GM12892 (cell line): ENCODE measurements at places on chromosomes 16 and 17.

DNA sequence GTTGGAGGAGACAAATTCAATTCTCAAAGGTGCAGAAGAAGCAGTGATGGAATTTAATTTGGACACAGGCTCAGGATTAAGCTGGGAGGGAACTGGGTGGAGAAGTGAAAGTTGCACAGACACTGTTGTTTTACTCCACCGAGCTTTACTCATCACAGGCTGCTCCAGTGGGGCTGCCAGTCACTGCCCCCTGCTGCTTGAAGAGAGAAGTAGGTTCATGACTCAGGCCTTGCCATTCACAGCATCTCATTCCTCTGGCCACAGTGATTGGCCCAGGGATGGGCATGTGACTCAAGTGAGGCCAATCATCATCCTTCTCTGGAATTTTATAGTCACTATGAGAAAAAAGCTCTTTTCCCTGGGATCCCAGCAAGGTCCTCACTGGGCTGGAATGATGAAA is 11.8 kb downstream of the GNAO1 start:
- no peak for DNase-seq

GRCh38 chr17:68356520-68356919 is 65.2 kb downstream of the ARSG start:
- no peak for DNase-seq

GRCh38 chr17:57432507-57433277 is 176.4 kb downstream of the MSI2 start:
- DNase-seq: no peak

GRCh38 chr17:63295839-63296590 is 150.1 kb downstream of the CYB561 start:
- DNase-seq: no peak

- no peak for DNase-seq
Observed at GRCh38 chr17:47695429-47696376, 1.7 kb downstream of the TBKBP1 start.

- DNase-seq: no peak
Observed at GRCh38 chr16:49858200-49859124, 2.5 kb upstream of the ZNF423 start.

DNA sequence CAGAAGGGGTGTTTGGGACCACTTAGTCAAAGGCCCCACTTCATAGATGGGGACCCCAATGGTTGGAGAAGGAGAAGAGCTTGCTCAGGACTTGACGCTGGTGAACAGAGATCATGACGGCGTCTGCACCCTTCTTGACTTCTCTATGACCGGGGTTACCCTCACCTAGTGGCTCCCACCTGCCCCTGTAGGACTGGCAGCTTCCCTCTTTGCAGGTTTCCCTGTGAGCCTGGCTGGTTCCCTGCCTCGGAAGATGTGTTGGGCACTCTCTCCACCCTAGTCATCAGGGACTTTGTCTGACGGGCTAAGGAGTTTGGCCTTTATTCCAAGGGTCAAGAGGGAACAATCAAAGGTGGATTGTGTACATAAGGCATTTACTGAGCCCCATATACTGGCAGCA is 22.7 kb downstream of the TBX4 start:
- no peak for DNase-seq

DNA sequence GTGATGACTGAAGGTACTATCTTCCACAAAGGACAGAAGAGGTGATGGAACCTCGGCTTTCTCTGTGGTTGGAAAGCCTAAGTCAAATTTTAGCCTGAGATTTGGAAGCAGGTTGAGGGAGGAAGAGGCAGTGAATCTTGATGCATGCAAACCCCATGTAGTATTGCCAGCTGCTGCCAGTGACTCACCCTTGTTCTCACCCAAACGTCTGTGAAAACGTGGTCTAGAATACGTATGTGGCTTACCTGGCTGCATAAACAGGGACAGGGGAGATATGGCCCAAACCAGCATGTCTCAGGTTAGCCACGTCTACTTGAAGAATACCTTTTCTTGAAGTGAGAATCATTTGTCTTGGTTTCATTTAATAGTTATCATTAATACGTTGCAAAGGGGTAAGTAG is 438.0 kb upstream of the MAF start:
- no peak for DNase-seq

DNA sequence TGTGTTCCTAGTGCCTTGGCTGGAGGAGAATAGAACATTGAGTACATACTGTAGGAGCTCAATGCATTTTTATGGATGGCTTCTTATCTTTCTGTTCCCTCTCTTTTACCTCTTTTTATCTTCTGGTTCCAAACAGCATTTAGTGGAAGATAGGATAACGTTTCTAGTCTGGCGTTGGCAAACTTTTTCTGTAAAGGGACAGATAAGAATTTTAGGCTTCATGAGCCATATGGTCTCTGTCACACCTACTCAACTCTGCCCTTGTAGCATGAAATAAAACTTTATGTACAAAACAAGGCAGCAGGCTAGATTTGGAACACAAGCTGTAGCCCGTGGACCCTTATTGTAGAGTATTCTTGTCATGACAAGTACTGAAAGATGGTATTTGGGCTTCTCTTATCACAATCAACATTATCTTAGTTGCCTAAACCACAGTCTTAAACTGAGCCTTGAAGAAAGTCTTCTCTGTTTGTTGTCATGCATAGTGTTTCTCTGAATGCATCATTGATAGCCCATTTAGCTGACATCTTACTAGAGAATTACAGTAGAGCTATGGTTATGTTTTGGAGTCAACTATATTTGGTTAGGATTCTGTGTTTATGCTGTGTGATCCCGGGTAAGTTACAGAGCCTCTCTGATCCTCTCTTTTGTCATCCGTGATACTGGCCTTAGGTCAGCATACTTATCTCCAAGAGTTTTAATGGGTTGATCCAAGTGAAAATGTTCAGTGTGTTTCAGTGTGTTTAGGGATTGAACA is 80.2 kb downstream of the HS3ST4 start:
- no peak for DNase-seq

DNA sequence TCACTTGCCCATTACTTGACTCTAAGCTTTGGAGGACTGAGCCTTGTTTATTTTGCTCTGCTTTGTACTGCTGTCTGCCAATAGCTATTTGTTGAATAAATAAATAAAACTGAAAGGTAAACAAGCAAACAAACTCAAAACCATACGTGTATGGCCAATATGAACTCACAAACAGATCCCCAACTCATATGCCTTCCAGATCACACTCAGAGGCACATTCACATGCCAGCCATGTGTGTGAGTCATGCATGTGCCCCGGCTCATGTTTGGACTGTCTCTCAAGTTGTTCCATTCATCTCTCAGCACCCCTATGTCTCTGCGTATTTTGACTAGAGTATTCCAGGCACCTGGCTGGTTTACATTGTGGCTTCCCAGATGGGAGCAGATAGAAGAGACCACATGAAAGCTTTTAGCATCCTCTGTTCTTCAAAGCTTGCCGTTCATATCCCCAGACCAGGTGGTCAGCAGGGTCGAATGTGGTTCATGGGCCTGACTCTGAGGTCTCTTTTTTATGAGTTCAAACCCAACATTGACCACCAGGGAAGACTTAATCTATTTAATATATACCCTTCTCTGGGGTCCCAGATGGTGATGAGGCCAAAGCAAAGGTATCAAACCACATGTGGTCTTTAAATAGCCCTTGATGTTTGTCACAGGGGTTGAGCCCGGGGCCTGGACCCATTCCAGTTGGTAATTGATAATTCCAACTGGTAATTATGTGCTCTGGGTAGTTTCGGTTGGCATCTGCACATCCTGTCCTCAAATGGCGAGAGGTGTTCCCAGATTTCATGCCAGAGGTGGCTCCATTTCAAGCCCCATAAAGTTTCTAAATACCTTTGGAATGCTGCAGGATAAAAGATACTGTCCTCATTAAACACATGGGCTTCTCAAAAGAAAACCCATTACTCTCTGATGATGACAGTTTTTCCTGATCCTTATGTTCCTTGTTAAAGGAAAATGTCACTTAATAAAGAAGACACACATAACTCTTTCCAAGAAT is 287.3 kb upstream of the MAF start:
- no peak for DNase-seq

GRCh38 chr16:47644166-47644565 is 183.0 kb downstream of the PHKB start:
- DNase-seq: no peak

DNA sequence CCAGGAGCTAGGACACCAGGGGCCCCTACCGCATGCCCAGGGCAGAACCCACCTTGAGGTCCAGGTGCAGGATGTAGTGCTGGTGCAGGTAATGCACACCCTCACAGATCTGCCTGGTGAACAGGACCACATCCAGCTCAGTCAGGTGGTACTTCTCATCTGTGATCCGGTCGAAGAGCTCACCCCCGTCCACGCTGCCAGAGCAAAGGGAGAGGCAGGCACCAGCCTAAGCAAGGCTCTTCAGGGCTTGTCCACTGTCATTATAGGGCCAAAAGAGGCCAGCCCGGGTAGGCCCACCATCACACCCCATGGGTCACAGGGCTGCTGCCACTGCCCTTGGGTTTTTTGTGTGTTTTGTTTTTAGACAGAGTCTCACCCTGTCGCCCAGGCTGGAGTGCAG is 21.0 kb downstream of the MYLK3 start:
- no peak for DNase-seq

DNA sequence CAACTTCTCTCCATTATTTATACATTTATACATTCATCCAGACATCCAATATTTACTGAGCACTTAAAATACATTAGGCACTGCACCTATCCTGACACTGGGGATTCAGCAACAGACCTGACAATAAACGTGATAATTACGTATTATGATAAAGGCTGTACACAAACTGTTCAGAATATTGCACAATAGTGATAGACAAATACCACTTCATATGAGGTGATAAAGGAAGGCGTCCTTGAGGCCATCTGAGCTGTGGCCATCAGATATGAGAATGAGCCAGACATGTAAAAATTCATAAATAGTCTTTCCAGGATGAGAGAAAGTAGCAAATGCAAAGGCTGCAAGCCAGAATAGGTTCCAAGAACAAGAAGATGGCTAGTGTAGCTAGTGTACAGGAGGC is 8.6 kb downstream of the USP32 start:
- DNase-seq: no peak

DNA sequence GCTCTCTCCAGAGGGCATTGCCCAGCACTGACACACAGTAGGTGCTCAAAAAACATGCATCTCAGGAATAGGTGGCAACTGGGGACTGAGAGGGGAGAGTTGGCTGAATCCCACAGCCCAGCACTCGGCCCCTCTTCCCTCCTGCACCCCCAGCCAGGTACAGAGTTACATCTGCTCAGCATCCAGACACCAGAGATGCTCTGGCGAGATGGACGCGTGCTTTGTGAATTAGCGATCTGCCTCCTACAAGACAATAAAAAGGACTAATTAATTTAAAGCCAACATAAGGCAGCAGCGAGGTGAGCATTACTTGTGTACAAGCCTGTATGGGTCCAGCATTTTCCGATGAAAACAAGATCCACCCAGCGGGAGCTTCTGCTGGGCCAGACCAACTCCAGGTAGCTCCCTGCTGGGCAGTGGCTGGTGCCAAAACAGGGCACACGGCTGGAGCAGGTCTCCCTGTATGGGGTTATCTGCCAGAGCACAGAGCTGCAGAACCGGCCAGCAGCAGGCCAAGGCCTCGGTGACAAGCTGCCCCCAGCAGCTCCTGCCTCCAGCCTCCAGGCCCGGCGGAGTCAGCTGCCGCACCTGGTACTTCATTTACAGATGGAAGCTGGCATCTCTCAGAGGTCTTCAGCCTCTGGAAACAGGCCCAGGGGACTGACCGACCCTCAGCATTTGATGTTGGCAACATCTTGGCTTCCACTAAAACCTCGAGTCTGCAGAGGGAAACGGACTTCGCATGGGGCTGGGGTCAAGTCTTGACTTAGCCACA is 219.7 kb upstream of the SDK2 start:
- DNase-seq: no peak

DNA sequence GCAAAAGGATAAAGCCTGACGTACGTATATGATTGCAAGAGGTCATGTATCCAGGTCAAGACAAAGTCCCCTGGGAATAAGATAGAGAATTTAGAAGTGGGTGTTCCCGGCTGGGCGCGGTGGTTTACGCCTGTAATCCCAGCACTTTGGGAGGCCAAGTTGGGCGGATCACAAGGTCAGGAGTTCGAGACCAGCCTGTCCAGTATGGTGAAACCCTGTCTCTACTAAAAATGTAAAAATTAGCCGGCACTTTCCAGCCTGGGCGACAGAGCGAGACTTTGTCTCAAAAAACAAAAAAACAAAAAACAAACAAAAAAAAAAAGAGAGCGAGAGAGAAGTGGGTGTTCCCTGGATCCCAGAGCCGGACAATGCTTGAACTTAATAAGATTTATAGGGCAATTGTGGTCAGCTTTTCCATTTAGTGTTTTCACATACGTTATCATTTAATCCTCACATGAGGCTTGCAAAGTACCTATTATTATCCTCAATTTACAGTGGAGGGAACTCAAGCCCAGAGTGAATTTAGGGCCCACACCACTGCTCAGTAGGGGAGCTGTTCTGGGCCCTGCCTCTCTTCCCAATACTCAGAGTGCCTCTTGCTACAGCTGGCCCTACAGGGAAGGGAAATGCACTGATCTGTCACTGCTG is 481 bp upstream of the GLTPD2 start:
- DNase-seq: no peak

DNA sequence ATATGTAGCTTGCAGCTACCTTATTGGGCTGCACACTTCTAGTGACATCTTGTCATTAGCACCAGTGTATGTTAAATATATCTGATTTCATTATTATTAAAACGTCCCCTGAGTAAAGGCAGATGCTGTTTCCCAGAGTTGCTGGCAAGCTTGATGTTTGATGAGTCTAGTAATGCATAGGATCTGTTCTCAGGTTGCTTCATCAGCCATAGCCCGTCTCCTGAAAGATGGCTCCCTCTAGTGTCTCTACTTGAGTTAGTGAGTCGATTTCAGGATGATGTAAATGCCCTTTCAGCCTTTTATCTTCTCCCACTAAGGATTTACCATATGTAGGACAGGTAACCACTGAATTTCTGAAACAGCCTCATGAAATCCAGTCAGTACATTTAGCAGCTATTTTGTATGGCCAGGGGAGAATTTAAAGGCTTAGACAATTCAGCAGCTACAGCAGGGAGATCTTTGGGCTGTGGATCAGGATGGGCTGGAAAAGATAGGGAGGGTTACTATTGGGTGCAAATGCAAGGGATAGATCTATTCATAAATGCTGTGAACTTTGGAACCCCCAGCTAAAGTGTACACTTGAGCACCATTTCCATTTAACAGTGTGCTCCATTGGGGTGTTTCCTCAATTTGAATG is 376.3 kb downstream of the CNTNAP4 start:
- no peak for DNase-seq

- DNase-seq: no peak
Observed at GRCh38 chr17:80029258-80029974, 6.3 kb downstream of the TBC1D16 start.
